ENCODE measurements at places on chromosomes 1 and 21. TPM values are rescaled to one million over a fixed set of nuclear protein-coding genes. Genes with fewer than 3 reads are reported as not detected.

Gene GIPC2
- total RNA-seq: not detected

GRCh38 chr1:236137285-236137852, 5.0 kb upstream of the GPR137B start:
- DNase-seq: no peak

DNA sequence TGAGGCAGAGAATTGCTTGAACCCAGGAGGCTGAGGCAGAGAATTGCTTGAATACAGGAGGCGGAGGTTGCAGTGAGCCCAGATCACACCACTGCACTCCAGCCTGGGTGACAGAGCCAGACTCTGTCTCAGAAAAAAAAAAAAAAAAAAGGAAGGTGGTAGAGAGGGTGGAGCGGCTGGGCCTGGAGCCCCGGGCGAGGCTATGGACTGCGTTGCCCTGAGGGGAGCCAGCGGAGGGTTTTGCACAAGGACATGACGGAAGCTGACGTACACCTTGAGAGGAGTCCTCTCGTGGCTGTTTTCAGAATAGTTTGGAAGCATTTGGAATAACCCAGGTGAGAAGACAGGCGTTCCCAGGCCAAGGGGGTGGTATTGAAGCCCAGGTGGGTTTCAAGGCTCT, 6.9 kb upstream of the FBLIM1 start:
- no peak for DNase-seq

GRCh38 chr1:167158111-167158812, 62.4 kb upstream of the POU2F1 start:
- DNase-seq: no peak

DNA sequence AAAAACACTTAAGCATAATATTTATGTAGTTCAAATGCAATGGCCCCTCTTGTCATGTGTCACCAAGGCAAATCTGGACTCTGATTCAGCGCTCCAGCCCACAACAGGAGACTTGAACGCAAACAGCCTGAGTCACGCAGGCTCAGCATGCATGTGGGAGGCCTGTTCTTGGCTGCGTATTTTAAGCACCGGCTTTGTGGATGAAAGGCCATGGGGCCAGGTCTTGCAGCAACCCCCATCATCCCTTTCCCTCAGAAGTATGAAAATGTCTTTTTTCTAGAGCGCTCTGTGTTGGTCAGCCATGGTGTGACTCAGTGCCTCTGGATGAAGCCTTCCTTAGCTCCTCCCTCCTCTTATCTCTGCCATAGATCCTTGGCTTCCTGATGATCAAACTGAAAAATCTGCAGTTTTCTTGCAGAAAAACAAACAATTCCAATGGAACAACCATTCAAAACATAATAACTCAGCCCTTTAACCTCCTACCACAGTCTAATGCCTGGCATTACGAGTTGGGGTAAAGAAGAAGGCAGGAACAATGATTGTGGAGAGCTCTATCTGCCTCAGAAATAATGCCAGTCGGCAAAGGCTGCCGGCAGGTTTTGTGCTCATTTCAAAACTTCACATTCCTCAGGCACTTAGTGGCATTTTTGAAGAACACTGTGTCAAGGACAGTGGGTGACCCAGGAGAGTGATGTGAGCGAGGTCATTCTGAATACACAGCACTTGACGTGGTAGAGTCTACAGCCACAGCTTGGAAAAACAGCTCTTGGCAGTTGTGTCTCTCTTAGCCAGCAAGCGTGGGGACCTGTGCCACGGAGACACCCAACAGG, 167.5 kb downstream of the CLIC6 start:
- DNase-seq: peak; percentile 99

DNA sequence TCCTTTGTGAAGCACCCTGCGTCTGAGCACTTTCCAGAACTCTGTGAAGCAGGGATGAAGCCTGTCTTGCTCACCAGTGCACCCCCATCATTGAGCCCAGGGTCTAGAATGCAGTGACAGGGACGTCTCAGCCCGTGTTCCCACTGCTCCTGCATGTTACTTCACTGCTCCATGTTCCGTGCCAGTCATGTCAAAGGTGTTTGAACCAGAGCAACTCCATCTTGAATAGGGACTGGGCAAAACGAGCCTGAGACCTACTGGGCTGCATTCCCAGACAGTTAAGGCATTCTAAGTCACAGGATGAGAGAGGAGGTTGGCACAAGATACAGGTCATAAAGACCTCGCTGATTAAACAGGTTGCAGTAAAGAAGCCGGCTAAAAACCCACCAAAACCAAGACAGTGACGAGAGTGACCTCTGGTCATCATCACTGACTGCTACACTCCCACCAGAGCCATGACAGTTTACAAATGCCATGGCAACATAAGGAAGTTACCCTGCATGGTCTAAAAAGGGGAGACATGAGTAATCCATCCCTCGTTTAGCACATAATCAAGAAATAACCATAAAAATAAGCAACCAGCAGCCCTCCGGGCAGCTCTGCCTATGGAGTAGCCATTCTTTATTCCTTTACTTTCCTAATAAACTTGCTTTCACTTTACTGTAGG, 63.2 kb downstream of the SDC3 start:
- DNase-seq: no peak

- no peak for DNase-seq
Observed at GRCh38 chr1:228058172-228058948, 24.1 kb upstream of the ARF1 start.

Gene DIRAS3
- total RNA-seq: not detected

DNA sequence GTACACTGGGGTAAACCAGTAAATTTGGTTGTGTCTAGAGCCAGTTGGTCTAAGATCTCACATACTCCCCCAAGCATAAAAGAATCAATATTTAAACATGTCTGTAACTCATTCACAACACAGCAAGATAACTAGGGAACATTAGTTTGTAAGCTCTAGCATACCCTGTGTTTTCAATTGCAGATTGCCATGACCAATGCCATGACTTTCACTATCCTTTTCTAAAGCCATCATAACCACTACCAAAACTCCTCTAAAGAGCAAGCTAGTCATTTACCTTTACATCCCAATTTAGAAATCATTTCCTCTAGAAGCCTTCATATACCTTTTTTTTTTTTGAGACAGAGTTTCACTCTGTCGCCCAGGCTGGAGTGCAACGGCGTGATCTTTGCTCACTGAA, 56.5 kb upstream of the PLA2G4A start:
- no peak for DNase-seq

- no peak for DNase-seq
Observed at GRCh38 chr1:163296504-163297263, 25.1 kb upstream of the NUF2 start.

DNA sequence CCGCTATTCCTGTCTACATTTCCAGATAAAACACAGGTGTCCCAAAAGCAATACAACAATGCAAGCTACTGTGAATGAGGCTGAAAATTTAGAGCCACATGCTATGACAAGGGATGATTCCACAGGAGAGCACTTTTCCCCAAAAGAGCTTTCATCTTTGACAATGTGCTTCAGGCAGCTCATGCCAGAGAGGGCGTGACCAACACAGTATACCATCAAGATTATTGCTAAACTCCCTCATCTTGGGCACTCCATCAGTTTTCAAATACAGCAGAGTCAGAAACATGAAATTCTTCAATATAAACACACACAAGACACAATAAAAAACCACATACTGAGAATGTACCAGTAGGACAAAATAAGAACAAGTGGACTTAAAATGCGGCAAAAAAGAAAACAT, 6.7 kb downstream of the GON4L start:
- DNase-seq: no peak

Gene S100A16
- total RNA-seq: 1,254 TPM

Gene GREM2
- total RNA-seq: not detected

- DNase-seq: no peak
Observed at GRCh38 chr1:3677484-3677883, 25.2 kb downstream of the TP73 start.

GRCh38 chr1:189211742-189212141, 1265.9 kb downstream of the BRINP3 start:
- peak; percentile 46 for DNase-seq

Gene INTS11
- 254 TPM for total RNA-seq

DNA sequence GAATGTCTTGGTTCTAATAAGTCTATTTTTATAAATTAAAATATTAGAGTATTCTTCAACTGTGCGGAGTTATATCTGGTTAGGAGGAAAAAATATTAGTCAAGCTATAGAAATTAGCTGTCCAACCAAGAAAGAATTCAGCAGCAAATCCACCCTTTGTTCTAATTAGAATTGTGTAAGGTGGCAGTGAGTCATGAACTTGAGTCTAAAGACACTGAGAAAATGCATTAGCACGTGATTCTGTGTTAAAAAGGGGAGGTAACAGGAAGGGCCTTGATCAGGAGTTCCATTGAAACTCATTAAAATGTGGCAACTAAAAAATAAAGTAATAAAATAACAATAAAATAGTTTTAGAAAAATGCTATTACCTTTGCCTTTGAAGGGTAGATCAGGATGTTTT, 398.2 kb upstream of the RGS18 start:
- no peak for DNase-seq

- no peak for DNase-seq
Observed at GRCh38 chr1:235607284-235607683, 42.3 kb downstream of the GNG4 start.

DNA sequence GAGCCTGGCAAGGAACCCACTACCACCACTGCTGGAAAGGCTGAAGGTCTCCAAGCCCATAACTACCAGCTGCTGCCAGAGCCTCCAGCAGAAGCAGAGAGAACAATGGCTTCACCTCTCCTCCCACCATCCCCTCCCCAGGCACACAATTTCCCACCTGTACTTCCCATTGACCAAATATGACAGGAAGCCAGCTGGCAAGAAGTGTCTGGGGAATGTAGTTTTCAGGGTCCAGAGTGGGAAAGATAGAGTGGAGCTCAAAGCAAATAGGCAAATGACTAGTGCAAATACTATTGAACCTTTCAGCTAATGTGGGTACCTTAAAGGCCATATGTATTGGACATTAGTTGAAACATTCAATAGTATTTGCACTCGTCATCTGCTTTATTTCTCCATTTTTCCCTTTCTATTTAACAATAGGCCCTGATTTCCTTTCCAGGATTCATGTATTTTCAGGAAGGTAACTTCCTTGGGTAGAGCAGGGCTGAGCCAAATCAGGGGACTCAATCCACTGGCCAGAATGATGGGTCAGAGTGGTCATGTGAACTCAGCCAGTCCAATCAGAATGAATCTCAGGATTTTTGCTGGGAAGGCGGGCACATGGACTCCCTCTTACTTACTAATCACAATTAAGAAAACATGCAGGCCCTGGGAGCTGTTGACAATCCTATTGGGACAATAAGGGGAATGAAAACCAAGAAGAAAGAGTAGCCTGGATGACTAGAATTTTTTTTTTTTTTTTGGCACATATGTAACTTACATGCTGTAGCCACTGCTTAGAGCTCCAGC, 12.1 kb upstream of the NFYC start:
- DNase-seq: no peak

Gene IFNAR2
- total RNA-seq: 2.1 TPM

GRCh38 chr1:164311377-164311776, 247.6 kb upstream of the PBX1 start:
- DNase-seq: no peak

Gene DDR2
- total RNA-seq: 1.4 TPM

- no peak for DNase-seq
Observed at GRCh38 chr1:31799196-31799894, 16.5 kb downstream of the SPOCD1 start.

Gene SUSD4
- total RNA-seq: 5.2 TPM

DNA sequence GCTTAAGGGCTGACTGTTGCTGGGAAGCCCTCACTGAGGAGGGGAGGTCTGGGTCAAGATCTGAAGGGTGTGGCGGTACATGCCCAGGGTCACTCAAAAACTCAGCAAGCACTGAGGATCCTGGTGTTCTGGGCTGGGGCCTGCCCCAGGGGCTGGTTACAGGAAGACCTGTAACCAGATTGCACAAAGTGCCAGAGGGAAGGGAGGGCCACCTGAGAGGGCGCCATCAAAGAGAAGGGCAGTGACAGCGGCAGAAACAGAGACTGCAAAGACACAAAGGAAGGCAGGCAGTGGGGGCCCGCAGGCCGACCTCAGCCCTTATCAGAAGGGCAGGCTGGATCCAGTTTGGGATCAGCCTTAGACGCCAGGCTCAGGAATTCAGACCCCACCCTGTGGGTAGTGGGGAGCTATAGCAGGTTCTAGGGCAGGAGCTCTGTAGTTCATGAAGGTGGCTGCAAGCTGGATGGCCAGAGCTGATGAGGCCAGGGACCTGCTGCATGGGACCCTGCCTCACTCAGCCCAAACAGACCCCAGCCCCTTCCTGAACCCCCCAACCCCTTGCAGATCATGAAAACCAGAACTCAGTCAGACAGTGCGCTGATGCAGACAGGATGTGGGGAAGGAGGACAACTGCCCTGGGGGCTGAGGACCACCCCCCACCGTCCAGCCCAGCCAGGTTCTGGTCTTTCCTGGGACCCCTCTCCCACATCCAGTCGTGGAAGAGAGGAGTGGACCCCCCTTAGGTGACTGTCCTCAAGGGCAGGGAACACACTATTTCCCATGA, 3.9 kb downstream of the SH2D5 start:
- DNase-seq: no peak

DNA sequence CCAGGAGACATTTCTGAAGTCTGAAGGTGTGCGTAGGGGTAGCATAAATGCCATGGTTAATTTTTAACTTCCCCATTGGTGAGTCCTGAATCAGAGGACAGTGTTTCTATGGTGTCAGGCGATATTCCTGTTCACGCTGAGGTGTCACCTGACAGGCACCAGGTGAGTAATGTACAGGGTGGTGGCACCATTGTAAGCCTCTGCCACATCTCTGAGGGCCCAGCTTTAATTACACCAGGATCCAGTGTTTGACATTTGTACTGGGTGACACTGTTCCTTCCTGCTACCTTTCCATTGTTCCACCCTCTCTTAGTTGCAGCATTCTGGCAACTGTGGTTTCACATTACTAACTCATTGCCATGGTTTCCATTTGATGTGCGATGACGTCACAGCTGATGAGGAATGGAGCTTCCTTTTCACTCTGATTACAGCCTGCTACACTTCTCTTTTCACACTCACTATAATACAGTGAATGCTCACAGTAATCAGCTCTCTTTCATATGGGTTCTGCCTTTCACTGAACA, 40.6 kb upstream of the MARK1 start:
- peak; percentile 58 for DNase-seq

- no peak for DNase-seq
Observed at GRCh38 chr1:205975387-205975998, 27.7 kb downstream of the RAB7B start.

Gene STYXL2
- total RNA-seq: not detected

GRCh38 chr1:10795276-10796021, 997 bp downstream of the CASZ1 start:
- peak; percentile 11 for DNase-seq

Gene RWDD3
- 10.3 TPM for total RNA-seq

DNA sequence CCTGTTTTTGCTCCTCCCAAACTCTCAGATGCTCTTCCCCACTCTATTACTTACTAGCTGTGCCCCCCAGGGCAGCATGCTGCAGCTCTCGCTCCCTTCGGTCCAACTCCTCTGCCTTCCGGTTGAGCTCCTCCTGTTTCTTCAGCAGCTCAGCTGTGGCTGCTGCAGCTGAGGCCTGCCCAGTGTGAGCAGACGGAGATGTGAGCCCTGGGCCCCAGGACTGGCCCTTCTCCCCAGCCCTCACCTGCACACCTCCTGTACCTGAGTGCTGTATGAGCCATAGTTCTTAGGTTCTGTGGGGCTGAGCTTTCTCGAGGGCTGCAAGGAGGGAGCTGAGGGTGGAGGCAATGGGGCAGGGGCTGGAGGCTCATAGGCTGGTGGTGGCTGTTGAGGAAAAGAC, 1.9 kb downstream of the SCAMP3 start:
- no peak for DNase-seq

Gene RNF186
- 0.69 TPM for total RNA-seq

Measured in PC-3 (cell line).